CD4-positive, alpha-beta T cell treated with Interleukin-2 at 100 ng/mL for 4 hours (primary cell): ENCODE measurements at places on chromosomes 7 and 10.
A peak's percentile ranks its signal among the peaks of the same experiment; 100 is the strongest.

DNA sequence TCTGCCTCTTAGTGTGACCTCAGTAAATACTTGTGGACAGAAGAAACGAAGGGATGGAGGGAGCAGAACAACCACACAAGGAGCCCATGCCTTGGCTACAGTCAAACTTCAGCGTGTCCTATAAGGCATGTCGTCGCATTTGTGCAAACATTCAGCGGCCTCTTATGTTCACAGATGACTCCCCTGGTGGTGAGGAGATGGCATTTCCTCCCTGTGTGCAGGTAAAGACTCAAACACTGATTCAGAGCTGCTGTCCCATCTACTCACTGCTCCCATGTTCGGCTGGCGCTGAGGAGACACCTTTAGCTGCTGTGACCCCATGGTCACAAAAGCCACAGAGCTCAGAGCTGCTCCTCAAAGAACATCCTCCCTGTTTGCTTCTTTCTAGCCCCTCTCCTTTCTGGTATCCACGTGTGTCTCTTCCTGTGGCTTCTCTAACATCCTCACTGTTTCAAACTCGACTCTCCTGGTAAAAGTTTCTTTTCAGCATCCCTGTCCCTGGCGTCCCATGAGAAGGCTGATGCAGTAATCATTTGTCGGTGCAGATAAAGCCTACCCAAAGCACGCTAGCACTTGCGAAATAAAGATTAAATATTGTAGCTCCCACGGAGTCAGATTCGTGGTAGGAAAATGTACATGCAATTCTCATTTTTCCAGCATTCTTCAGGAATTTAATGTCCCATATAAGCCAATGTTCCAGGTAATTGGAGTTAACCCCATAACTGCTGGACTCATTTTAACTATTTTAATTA, 124.9 kb upstream of the NEBL start:
- no peak for DNase-seq

DNA sequence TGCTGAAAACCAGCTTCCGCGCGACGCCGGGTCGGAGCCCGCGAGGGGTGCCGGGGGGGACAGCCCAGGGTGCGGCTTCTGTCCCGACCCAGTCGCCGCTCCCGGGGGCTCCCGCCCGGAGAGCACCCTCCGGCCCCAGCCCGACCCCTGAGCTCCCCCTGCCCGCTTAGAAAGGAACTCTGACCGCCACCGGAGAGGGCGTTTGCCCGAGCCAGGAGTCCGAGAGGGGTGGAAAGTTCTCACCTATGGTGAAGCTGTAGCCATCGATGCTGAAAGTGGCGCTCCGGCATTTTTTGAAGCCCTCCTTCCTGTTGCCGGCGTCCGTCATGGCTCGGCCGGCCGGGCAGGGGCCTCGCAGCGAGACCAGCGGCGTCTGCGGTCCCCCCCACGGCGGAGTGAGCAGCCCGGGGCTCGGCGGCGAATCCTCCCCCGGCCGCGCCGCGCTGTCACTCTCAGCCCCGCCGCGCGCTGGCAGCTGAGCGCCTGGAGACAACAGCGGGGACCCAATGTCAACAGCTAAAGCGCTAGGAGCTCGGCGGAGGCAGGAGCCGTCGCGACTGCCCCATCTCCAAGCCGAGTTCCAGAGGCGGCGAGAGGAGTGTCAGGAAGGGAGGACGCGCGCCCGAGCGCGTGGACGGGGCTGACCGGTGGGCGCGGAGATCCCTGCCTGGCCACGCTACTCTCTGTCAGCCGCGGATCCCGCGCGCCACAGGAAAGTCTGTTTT, 191.6 kb downstream of the LSM5 start:
- no peak for DNase-seq

GRCh38 chr10:53463539-53463938, 691.0 kb upstream of the MBL2 start:
- DNase-seq: no peak

- DNase-seq: no peak
Measured at GRCh38 chr7:70325509-70326101, 727.3 kb downstream of the AUTS2 start.

- no peak for DNase-seq
Measured at GRCh38 chr10:74384615-74385183, 233.7 kb downstream of the ADK start.

GRCh38 chr10:102604439-102604841, 39.8 kb upstream of the TRIM8 start:
- no peak for DNase-seq

- no peak for DNase-seq
Measured at GRCh38 chr7:26705567-26705966, 158.8 kb downstream of the SKAP2 start.

- no peak for DNase-seq
Measured at GRCh38 chr10:77524281-77524711, 113.3 kb downstream of the KCNMA1 start.

GRCh38 chr7:2710286-2710655, 22.3 kb downstream of the AMZ1 start:
- peak; percentile 69 for DNase-seq

GRCh38 chr7:155594961-155595366, 48.6 kb upstream of the CNPY1 start:
- no peak for DNase-seq

DNA sequence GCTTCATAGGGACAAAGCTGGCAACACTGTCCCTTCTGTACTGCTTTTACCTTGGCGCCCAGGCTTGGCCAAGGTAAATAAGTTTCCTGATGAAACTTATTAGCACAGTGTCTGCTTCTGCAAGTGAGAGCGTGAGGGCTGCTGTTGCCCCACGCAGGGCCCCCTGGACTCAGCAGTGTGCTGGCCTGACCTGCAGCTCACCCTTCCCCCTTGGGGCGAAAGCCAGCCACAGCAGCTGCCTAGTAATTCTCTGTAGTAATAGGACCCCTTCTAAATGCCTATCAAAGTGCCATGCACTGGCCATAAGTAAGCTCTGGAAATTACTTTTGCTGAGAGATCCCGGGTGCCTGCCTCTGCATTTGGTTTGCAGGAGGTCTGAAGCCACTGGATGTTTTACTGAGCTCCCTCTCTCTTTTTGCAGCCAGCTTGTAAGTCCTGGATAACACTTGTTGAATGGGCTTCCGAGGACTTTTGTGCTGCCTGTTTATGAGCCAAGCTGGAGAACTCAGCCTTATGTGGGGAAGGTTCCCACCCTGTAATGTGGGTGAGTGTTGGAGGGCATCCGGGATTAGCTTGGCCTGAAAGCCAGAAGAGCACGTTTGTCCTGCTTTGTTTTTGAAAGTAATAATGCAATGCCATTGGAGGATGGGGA, 293.9 kb downstream of the C7orf25 start:
- no peak for DNase-seq

DNA sequence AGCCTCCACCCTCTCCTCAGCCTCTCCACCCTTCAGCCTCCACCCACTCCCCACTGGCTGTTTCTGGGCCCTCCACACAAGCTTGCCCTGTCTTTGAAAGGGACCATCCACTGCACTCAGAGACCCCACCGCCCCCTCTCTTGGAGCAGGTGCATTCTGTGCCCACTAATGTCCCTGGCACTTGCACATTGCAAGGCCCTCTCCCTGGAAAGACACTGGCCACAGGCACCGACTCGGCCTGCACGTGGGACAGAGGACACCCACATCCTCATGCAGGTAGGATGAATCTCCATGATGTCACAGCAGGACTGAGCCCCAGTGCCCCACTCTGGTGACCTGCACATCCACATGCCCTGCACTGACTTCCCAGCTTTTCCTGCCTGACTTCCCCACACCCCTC, 36.8 kb upstream of the EBF3 start:
- no peak for DNase-seq

- no peak for DNase-seq
Measured at GRCh38 chr10:63921908-63922467, 400.8 kb downstream of the REEP3 start.

DNA sequence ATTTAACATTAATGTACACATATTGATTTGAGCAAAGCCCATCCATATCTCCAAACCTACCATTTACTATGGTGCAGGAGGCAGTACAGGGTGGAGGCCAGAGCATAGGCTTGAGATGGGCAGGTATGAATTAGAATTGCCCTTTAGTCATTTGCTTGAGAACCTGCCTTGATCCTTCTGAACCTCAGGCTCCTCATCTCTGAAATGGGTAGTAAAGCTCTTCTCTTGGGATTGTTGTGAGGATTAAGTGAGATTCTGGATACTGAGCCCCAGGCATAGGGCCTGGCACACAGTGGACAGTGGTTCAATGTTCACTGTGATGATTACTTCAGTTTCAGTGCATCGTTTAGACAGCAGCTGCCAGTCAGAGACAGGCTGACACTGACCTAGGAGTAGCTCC, 5.0 kb upstream of the ATXN7L1 start:
- DNase-seq: no peak
